ENCODE measurements at places on chromosomes 16 and 17. TPM values are rescaled to one million over a fixed set of nuclear protein-coding genes. Genes with fewer than 3 reads are reported as not detected.

The SARM1 gene
- 3.7 TPM for total RNA-seq

The ACSM5 gene
- 0.91 TPM for total RNA-seq

DNA sequence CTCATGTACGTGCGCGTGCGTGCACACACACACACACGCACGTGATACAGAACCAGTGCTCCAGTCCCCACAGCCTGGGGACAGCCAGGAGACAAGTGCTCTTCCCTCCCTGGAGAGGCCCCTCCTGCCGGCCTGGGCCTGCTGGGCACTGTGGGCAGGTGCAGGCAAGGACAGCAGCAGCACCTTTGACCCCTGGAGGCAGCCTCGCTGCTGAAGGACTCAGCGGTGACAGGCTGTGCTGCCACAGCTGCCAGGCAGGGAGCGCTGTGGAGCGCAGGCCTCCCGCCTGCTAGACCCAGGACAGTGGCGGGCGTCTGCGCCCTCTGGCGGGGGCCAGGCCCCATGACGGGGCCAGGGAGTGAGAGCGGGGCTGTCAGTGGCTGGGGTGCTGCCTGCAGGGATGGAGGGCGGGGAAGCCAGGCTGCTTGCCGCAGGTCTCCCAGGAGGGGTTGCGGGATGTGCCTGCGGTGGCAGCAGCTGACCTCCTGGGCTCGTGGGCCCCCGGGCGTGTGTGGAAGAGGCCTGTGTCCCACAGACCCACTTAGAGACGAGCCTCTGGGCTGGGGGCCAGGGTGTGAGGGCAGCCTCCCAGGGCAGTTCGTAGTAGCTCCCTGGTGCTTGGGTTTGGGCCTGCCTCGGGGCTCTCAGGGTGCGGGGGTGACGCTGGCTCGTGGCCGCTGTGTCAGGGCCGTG lies 63.5 kb upstream of the PVALEF start:
- DNase-seq = peak; percentile 86

DNA sequence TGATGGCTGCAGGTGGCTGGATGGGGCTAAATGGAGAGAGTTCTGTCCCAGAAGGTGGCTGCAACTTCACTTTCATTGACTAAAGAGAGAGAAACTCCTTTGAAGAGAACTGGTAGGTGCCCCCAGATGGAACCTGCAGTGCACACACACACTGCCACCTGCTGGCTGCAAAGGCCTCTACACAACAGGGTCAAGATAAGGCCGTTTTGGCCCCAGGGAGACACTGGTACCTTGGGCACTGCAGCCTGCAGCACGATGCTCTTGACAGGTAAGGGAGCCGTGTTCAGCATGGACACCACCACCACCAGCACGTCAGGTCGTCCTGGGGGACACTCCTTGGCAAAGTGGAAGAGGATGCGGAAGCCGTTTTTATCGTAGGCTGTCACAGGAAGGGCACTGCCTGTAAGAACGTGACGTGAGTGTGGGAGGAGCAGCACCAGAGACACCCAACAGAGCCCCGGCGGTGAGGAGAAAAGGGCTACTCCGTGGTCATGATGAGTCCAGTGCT lies 22.7 kb downstream of the GGA3 start:
- peak; percentile 71 for DNase-seq

DNA sequence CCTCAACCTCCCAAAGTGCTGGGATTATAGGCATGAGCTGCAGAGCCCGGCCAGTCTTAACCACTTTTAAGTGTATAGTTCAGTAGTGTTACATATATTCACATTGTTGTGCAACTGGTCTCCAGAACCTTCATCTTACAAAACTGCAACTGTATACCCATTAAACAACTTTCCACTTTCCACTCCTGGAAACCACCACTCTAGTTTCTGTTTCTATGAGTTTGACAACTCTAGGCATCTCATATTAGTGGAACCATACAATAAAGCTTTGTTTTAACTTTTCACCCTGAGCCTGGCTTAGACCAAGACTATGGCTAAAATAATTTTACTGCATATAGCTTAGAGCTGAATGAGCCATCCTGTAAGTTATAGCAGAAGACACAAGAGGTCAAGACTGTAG lies 108.0 kb upstream of the GOT2 start:
- no peak for DNase-seq

GRCh38 chr16:67372664-67373063 lies 20.6 kb downstream of the TPPP3 start:
- no peak for DNase-seq

DNA sequence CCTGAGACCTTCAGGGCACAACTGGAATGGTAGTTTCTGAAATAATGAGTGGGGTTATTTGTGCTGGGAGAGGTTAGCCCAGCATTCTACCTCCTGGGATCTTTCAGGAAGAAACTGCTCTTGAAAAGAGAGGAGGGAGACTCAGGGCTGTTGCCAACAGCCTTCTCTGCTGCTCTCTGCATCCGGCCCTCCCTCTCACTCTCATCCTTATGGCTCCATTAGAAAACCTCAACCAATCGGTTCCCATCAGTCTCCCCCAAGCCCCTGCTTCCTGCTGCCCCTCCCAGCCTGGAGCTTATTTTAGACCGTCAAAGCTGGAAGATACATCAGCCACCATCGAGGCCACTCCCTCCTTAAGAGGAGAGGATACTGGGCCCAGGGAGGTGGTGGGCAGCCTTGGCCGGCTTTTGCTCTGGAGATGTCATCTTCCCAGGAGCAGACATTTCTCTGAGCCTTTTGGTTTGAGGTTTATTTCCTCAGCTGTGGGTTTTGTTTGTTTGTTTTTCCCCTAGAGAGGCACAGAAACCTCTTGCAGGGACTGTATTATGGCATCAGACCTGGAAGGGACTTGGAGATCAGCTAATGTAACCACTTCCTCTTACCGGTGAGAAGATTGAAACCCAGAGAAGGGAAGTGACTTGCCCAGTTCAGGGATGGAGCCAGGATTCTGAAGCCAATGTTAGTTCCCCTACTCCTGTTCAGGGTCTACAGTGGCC lies 2.7 kb downstream of the MPRIP start:
- DNase-seq = peak; percentile 79

DNA sequence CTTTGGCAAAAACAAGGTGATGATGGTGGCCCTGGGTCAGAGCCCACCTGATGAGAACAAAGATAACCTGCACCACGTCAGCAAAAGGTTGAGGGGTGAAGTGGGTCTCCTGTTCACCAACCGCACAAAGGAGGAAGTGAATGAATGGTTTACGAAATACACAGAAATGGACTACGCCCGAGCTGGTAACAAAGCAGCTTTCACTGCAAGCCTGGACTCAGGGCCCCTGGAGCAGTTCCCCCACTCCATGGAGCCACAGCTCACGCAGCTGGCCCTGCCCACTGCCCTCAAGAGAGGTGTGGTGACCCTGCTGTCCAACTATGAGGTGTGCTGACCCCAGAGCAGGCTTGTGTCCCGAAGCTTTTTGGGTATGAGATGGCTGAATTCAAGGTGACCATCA lies 29.7 kb upstream of the DLX4 start:
- DNase-seq = no peak

DNA sequence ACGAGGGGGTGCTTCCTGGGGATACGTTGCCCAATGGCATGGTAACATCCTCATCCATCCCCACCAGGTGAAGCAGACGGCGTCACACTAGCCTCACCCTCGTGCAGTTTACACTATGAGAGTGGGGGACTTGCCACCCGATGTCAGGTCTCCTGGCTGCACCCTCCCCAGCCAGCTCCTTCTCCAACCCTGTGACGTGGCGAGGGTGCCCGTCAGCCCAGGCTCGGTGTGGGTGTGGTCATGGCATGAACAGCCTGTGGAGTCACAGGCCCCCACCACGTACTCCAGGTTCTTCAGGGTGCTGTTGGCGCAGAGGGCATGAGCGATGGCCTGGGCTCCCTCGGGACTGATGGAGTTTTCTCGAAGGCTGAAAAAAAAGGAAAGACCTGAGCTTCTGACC lies 28.3 kb downstream of the NLRC3 start:
- DNase-seq = no peak

DNA sequence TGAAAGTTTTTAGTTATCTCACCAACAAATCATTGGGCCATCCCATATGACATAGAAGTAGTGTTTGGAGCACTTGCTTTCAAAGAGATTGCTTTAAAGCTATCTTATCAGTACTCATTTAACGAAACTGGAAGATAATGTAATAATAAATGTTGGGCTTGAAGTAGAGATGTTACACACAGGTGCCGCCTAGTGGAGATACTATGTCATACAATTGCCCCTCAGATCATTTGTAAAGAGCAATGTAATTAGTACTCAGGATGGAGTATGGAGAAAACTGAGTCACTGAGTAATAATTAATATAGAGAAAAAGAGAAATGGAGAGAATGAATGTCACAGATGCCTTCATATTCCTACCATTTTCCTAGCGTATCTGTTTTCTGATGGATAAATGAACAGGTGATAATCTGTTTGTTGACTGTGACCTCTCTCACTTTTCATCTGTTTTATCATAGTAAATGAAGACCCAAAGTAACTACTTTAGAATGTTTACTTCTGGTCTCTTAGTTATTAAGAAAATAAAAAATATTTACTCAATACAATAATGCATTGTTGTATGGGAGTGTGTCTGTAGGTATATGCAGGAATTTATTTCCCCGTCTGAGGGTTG lies 80.4 kb downstream of the EFCAB5 start:
- DNase-seq = peak; percentile 38

Measured in Daoy (cell line).